HCEC 1CT (cell line): ENCODE measurements at places on chromosomes 1 and 21.

GRCh38 chr1:175656416-175656815 lies 87.0 kb downstream of the TNR start:
- no peak for DNase-seq

DNA sequence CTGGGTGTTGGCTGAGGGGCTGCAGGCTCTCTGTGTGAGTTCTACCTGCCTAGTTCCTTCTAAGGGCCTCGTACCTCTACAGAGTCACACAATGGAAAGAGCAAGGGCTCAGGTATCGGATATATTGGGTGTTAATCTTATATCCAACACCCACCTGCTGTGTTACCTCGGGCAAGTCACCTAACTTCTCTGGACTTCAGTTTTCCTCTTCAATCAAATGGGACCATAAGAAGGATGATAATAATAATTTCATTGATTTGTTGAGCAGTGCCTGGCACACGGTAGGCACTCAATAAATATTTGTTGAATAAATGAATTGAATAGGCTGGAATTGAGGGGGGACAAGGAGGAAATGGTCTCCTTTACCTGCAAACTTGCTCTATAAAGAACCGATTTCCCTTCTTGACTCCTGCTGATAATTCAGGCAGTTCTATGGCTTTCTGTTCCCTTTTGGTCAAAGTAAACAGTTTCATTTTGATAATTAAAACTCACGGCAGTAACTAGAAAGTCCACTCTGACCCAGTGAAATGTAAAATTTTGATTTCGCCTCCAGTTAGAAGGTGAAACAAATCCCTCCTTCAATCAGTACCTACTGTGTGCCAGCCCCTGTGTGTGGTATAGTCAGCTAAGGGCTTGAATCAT lies 16.5 kb upstream of the MAN1C1 start:
- no peak for DNase-seq

- DNase-seq, result peak; percentile 44
Measured at GRCh38 chr1:221078260-221078965, 199.2 kb downstream of the HLX start.

DNA sequence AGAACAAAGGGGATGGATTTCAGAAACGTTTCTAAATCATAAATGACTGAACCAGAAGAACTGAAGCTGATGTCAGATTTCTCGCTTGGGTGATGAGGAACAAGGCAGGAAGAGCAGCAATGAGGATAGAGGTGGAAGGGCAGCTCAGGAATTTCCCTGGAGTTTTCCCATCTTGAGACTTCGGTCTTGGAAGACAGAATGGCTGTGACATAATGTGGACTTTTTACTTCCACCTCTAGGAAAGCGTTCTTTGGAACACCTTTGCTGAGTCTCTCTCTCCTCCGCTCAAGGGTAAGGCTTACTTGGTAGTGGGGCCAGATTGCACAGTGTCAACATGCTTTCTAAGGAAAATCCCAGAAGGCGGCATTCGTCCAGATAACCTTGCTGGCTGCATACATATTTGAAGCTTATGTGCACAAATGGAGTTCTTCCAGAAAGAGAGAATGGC lies 36.6 kb downstream of the DEGS1 start:
- no peak for DNase-seq

DNA sequence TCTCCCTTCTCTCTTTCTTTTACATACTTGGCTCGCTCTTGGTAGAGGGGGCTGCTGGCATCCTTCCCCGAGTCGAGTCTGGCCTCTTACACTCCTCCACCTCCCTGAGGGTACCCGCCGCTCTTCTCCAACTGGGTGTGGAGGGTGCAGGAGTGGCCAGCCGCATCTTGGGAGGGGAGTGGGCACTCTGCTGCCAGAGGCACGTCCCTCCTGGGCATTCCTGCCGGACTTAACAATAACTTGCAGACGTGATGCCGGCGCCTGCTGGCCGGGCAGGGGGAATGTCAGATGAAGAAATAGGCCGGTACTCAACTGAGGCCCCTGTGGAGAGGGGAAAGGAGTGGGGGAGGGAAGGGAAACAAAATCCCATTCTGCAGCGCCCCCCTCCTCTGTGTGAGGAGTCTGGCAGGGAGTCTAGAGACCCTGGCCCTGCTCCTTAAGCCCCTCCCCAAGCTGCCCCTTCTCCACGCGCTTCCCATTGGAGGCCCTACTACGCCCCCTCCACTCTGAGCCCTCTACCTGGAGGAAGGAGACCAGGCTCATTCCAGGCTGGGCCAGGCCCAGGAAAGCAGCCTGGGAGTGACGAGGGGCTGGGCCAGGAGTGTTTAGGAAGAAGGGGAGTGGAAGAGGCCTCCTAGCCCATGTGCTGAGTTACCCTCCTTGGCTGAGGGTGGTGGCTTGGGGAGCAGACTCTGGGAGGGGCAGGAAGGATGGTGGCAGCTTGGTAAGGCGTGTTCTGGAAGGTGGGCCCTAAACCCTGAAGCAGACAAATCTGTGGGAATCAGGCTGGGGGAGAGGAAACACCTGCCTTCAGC lies 1.8 kb downstream of the ATP2B4 start:
- peak; percentile 56 for DNase-seq

- no peak for DNase-seq
Measured at GRCh38 chr21:14916676-14917141, 148.1 kb downstream of the NRIP1 start.
